ENCODE measurements at places on chromosomes 4 and X.

GRCh38 chrX:49082271-49082871 is 2.7 kb upstream of the WDR45 start:
- DNase-seq = no peak

GRCh38 chr4:647481-647880 is 22.1 kb downstream of the PDE6B start:
- no peak for DNase-seq

DNA sequence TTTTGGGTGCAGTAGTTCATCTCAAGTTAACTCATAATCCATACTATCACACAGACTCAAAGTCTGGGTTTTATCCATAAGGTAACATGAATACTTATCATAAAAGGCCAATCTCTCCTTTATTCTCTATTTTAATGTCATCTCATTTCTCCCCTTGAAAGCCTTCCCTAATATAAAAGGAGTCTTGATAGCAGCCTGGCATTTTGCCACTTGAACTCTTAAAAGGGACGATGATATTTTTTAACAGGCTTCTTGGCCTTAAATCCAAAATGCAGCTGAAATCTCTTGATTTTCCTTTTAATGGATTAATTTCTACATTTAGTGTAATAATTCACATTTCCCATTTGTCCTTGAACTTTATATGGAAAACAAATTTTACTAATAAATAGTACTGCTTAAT is 8.4 kb upstream of the JCHAIN start:
- no peak for DNase-seq

DNA sequence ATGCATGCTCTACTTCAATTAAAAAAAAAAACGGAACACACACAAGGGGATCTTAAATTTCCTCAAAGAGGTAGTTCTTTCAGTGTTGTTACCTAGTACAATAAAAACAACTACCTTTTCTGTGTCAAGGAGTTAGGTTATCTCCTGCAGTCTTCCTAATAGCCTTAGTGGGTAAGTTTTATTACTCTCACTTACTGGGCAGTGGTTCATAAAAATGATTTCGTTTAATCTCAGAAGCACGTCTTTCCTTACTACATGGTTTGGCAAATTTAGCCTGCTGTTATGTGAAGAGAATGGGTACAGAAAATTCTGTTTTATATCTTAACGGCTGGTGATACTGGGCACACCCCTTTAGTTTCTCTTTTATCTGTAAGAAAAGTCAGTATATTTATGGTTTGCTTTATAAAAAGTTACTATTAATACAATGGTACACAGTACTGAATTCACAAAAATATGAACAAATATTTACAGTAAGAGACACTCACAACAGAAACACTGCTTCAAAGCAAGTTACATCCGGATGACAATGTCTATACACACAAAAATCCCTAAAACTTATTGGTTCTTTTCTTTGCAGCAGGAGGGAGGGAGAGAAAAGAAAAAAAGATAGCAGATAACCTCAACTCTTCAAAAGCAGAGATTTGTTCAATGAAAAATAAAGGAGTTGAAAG is 8.8 kb downstream of the ADH5 start:
- no peak for DNase-seq

GRCh38 chr4:151238477-151238876 is 38.5 kb upstream of the PRSS48 start:
- peak; percentile 61 for DNase-seq

Measured in Ammon's horn (tissue), 1 donor.